NCI-H82 (cell line): ENCODE measurements at places on chromosomes 1 and 21.
A peak's percentile ranks its signal among the peaks of the same experiment; 100 is the strongest.

DNA sequence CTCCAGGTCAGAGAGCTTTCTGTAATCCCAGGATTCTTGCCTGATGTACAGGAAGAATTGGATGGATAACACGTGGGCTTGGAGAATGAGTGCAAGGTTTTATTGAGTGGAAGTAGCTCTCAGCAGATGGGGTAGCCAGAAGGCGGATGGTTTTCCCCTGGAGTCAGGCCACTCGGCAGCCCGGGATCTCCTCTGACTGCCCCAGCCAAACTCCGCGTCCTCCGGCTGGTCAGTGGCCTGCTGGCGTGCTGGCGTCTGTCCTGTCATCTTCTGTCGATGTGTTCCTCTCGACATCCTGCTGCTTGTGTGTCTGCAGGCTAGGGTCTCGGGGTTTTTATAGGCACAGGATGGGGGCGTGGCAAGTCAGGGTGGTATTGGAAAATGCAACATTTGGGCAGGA, 27.4 kb upstream of the GJA9 start:
- DNase-seq = peak; percentile 62

DNA sequence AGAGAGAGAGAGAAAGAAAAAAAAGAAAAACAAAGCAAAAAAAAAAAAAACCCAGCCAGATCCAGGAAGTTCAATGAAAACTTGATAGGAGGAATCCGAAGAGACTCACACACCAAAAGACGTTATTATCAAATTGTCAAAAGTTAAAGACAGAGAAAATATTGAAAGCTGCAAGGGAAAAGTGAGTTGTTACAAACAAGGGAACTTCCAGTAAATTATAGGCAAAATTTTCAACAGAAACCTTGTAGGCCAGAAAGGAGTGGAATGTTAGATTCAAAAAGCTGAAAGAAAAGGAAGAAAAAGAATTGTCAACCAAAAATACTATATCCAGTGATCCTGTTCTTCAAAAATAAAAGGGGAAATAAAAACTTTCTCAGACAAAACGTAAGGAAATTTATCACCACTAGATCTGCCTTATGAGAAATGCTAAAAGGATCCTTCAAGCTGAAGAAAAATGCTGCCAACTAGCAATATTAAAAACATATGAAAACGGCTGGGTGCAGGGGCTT, 23.6 kb downstream of the ERO1B start:
- no peak for DNase-seq

DNA sequence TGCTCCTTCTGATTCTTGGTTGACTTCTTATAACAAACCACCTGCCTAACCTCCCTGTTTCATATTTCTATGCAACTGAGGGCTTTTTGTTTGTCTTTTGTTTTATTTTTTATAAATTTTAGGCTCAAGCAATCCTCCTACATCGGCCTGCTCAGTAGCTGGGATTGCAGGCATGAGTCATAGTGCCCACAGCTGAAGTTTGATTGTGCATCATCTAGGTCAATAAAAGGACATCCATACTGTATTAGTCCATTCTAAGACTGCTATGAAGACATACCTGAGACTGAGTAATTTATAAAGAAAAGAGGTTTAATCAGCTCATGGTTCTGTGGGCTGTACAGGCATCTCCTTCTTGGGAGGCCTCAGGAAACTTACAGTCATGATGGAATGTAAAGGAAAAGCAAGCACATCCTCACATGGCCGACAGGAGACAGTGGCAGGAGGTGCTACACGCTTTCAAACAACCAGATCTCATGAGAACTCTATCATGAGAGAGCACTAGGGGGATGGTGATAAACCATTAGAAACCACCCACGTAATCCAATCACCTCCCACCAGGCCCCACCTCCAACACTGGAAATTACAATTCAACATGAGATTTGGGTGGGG, 285.0 kb downstream of the SIPA1L2 start:
- DNase-seq = no peak

DNA sequence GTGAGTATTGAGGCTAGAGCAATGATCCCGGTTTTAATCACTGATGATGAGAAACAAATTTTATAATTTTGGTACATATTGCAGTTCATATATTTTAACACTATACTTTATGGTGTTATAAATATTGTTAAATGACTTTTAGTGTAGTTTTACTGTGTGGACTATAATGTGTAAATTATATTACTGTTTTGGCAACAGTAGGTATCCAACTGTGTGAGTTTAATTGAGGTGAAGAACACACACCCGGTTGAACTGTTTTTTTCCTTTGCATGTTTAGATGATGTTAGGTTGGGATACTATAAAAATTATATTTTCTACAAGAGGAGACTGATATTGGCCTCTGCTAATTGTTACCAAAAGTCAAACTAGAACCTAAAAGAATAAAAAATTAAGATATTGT, 166.5 kb downstream of the SDCCAG8 start:
- DNase-seq = no peak

GRCh38 chr1:41830726-41831125, 88.0 kb downstream of the HIVEP3 start:
- no peak for DNase-seq

- DNase-seq = no peak
Observed at GRCh38 chr1:30405081-30405480, 318.3 kb downstream of the MATN1 start.

DNA sequence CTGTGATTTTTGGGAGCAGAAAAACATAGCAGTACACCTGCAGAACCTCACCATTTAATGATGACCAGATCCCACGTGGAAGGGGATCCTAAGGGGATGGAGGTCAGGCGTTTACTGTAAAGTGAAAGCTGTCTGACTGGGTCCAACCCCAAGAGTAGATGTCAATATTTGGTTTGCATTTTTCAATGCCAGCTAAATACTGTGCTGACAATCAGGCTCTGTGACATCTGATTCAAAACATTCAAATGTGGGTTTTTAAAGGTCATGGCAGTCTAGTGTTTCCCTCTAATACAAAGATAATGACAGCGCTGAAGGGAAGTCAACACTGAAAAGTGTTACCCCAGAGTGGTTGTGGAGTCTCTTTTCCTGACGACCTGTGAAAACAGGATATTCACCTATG, 68.1 kb downstream of the SPAG17 start:
- DNase-seq = no peak

- no peak for DNase-seq
Observed at GRCh38 chr21:44913425-44914175, 7.1 kb downstream of the ITGB2 start.

DNA sequence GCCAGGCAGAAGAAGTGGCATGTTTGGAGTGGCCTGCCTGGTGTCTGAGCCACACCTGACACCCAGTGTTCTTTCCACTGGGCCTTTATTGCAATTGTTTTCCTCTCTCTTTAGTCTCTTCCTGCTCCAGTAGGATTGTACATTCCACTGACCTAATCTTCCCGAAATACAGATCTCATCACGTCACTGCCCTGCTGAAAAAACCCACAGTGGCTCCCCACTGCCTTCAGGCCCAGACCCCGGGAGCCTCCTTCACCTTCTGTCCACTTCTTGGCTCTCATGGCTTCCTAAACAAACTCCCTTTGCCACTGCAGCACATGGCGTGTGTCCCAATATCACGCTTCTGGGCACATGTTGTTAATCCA, 25.3 kb upstream of the ATP5PO start:
- peak; percentile 38 for DNase-seq

DNA sequence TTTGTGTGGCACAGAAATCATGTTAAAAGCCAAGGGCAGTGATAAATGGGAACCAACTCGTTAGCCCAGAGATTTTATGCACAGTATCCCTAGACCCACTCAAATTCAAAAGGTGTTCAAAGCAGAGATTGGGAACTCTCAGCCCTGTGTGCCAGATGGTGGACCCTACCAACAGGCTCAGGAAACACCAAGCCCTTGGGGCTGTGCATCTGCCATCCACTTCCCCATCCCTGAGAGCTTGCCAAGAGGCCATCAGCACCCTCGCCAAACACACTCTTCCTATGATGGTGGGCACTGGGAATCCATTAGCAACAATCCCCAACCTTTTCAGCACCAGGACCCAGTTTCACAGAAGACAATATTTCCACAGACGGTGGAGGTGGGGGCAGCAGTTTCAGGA, 194.2 kb upstream of the NFIA start:
- peak; percentile 48 for DNase-seq

- no peak for DNase-seq
Observed at GRCh38 chr21:44353191-44353970, at the start of gene TRPM2. TRPM2 (plus strand) TSS chr21:44353621; CDS start chr21:44353701, 80 bp downstream.

DNA sequence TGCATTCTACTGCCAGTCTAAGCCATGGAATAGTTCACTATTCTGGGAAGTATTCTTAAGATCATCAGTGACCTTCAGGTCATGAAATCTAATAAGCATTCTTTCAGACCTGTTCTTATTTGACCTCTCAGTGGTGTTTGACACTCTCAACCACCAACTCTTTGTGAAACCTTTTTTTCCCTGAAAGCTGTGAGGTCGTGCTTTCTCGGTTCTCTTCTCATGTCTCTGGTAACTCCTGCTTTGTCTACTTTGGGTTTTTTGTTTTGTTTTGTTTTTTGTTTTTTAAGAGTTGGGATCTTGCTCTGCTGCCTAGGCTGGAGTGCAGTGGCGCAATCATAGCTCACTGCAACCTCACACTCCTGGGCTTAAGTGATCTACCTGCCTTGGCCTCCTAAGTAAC, 56.3 kb downstream of the POU2F1 start:
- no peak for DNase-seq

DNA sequence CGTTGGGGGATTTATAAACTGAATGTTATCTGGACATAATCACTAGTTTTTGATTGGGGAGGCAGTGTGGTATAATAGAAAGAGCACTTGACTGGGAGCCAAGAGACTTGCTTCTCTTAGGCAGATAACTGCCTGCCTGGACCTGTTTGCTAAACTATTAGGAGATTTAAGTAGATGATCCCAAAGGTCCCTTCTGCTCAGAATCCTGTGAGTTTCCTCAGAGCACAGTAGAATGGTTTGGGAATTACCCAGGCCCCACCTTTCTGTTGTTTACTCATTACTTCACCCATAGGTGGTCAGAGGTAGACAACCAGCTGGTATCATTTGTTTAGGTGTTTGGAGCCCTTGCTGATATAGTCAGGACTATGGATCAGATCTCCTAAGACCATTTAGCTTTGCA, 10.3 kb upstream of the PODN start:
- DNase-seq = peak; percentile 83

- no peak for DNase-seq
Observed at GRCh38 chr1:171683870-171684269, 31.4 kb upstream of the MYOC start.
